ENCODE measurements at places on chromosomes 7 and 10. TPM values are rescaled to one million over a fixed set of nuclear protein-coding genes. Genes with fewer than 3 reads are reported as not detected.
A peak's percentile ranks its signal among the peaks of the same experiment; 100 is the strongest.

DNA sequence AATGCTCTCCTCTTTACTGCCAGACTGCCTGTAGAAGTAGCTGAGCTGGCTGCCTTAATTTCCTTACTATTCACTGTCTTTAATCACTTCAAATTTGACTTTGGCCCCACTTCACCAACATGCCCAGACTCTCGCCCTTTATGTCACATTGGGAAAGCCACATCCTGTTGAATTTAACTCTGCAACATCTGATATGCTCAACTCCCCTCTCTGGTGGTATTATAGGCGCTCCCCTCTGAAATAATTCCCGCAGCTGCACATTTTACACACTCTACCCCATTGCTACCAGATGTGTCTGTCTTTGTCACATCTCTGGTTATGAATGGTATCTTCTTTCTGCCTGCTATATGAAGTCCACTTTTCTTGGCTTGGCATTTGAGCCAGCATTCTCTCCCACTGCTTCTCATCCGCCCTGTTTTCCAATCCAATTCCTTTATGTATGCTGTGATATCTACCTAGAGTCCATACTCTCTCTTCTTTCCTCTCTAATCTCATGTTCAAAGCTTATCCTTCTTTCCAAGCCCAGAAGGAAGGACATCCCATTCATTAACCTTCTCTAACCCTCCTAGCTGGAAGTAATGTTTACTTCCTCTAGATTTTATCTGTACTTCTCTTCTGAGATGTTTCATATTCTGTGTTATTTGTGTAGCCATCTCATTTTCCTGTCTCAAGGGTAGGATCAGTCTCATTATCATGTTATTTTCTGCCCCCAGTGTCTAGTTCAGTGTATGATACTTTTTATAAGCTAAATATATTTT lies 134.5 kb downstream of the ST7 start:
- H3K27ac ChIP-seq, result no peak overlapping the region
- DNase-seq, result no peak
- H3K4me3 ChIP-seq, result no peak overlapping the region
- no peaks in the 10 kb centered on the region for H3K36me3 ChIP-seq
- H3K27me3 ChIP-seq, result no peaks in the 10 kb centered on the region

ZNF503 gene
- 5.9 TPM for total RNA-seq

PRKCQ gene
- 0.16 TPM for total RNA-seq

SOSTDC1 gene
- total RNA-seq, result 0.85 TPM

DNA sequence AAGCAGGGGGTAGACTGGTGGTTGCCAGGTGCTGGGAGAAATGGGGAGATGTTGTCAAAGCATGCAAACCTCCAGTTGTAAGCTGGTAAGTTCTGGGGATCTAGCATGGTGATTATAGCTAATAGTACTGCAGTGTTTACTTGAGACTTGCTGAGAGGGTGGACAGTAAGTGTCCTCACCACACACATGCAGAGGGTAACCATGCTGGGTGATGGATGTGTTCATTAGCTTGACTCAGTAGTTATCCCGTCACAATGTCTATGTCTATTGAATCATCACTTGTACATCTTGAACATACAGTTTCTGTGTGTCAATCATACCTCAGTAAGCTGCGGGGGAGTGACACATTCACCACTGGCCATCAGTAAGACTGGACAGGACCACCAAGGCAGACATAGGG lies 42.1 kb downstream of the GSDME start:
- DNase-seq, result no peak
- no peaks in the 10 kb centered on the region for H3K27me3 ChIP-seq
- no peak overlapping the region for H3K4me3 ChIP-seq
- H3K4me1 ChIP-seq, result peaks cover 6% of the 10 kb centered on the region
- peaks cover under 1% of the 10 kb centered on the region for H3K36me3 ChIP-seq

- H3K4me3 ChIP-seq, result no peak overlapping the region
- no peaks in the 10 kb centered on the region for H3K36me3 ChIP-seq
- DNase-seq, result no peak
Measured at GRCh38 chr7:100627238-100627549, 14.2 kb downstream of the TFR2 start.

CLCN1 gene
- total RNA-seq, result not detected

- H3K27me3 ChIP-seq, result no peaks in the 10 kb centered on the region
- DNase-seq, result no peak
- H3K4me3 ChIP-seq, result no peak overlapping the region
- H3K27ac ChIP-seq, result no peak overlapping the region
Measured at GRCh38 chr7:158655931-158656441, 48.6 kb downstream of the NCAPG2 start.

TMEM213 gene
- total RNA-seq, result not detected

- no peak overlapping the region for H3K4me3 ChIP-seq
- peaks cover 66% of the 10 kb centered on the region for H3K27me3 ChIP-seq
- no peak for DNase-seq
- no peak overlapping the region for H3K27ac ChIP-seq
Measured at GRCh38 chr10:97948822-97949221, 81.6 kb downstream of the CRTAC1 start.

DNA sequence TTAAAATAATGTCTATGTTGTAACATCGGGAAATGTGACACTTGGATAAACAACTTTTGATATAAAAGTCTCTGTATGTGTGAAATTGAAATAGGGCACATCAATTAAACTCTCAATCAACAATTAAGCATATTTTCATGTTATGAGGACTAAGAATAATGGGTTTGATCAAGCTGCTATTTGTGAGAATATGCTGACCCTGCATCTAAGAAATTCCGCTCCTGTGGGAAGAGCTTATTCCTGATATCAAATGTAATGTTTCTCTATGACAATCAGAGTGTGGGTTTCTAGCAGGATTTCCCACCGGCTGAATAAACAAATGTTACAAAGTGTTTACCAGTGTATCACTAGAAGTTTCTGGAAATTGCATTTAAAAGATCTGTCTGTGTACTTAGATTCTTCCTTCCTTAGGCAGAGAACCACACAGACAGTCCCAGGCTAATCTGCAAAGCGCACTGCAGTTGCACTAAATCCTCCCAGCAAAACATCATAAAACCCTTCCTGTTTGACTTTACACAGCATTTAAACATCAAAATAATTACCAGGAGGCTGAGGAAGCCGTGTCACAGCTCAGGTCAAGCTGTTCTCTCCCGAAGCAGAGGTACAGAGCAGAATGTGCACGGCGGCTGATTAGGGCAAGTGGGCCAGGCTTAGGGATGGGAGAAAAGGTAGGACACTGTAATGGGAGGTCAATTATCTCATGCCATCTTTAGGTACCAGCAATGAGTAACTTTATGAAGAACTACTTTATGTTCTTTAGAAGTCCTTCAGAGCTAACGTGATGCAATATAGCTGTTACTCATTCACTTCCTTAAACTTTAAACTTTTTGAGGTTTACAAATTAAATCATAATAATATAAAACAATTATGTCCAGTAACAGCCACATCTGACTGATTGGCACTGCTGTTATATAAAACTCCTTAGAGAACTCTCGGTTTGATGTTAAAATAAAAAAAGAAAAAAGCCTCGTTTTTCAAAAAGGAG lies 109.1 kb upstream of the CTTNBP2 start:
- H3K4me1 ChIP-seq, result no peaks in the 10 kb centered on the region
- H3K36me3 ChIP-seq, result no peaks in the 10 kb centered on the region
- DNase-seq, result no peak
- H3K27me3 ChIP-seq, result no peaks in the 10 kb centered on the region

ZNF679 gene
- not detected for total RNA-seq

DNA sequence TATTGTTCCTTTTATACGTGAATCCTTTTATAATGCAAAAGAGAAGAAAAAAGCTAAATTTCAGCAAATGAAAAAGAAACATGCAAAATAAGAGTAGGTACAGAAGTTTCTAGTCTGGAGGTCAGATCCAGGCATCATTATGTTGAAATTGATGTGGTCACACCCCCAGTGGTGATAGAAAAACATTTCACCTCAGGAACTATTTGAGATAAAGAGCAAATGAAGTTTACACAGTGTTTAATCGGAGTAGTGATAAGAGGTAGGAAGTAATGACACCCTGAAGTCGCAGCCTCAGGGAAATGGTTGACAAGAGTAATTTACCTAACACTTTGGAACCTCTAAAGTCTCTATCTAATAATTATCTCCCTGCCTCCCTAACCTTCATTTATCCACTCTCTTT lies 536.0 kb upstream of the STEAP1 start:
- no peaks in the 10 kb centered on the region for H3K36me3 ChIP-seq
- H3K4me3 ChIP-seq, result no peak overlapping the region
- no peak overlapping the region for H3K27ac ChIP-seq
- no peak for DNase-seq
- H3K27me3 ChIP-seq, result no peaks in the 10 kb centered on the region

DNA sequence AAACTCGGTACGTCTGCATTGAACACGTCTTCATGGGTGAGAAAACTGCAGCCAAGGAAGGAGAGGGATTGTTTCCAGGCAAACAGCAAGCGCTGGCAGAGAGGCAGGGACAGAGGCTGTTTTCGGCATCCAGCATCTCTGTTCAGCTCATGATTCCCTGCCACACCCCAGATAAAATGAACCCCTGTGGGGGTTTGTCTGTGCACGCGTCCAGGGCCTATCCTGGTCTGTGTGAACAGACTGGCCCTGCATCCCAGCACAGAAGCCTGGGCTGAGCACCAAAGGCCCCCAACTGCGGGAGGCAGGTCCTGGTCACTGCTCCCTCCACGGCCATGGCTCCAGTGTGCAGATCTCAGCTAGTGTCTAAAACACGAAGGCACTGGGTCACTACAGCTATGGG lies 83.3 kb upstream of the FAM20C start:
- H3K27me3 ChIP-seq, result peaks cover 37% of the 10 kb centered on the region
- DNase-seq, result peak; percentile 49
- H3K27ac ChIP-seq, result no peak overlapping the region

PKD2L1 gene
- total RNA-seq, result not detected

FOXP2 gene
- 2.1 TPM for total RNA-seq

- no peaks in the 10 kb centered on the region for H3K36me3 ChIP-seq
- no peak overlapping the region for H3K27ac ChIP-seq
- no peak for DNase-seq
- H3K27me3 ChIP-seq, result no peaks in the 10 kb centered on the region
- no peak overlapping the region for H3K4me3 ChIP-seq
Measured at GRCh38 chr7:14505906-14506305, 396.6 kb downstream of the DGKB start.

- peak overlapping the region; percentile 81 for H3K27ac ChIP-seq
- H3K36me3 ChIP-seq, result no peaks in the 10 kb centered on the region
- peaks cover 50% of the 10 kb centered on the region for H3K4me1 ChIP-seq
Measured at GRCh38 chr7:80771523-80771922, 133.1 kb downstream of the CD36 start.

PEX1 gene
- total RNA-seq, result 13.8 TPM

IGFBP1 gene
- not detected for total RNA-seq

GJD4 gene
- total RNA-seq, result not detected

H2BK1 gene
- total RNA-seq, result not detected

CCDC172 gene
- total RNA-seq, result not detected

DNA sequence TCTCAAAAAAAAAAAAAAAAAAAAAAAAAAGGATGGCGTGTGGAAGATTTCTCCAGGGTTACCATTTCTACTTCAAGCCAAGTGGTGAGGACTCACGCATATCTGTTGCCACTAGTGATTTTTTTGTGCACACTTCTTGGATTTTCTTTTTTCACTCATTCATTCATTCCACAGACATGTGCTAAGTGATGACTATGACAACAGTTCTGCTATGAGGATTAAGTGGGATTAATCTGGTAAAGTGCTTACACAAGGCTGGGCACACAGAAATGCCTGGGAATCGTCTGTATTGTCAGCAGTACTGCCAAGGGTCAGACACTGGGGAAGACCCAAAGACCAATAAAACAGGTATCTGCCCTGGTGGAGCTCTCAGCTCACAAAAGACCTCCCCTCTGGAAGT lies 6.3 kb upstream of the OPN1SW start:
- peaks cover 14% of the 10 kb centered on the region for H3K4me1 ChIP-seq
- H3K27ac ChIP-seq, result no peak overlapping the region
- no peak overlapping the region for H3K4me3 ChIP-seq
- no peak for DNase-seq
- H3K27me3 ChIP-seq, result no peaks in the 10 kb centered on the region

DNA sequence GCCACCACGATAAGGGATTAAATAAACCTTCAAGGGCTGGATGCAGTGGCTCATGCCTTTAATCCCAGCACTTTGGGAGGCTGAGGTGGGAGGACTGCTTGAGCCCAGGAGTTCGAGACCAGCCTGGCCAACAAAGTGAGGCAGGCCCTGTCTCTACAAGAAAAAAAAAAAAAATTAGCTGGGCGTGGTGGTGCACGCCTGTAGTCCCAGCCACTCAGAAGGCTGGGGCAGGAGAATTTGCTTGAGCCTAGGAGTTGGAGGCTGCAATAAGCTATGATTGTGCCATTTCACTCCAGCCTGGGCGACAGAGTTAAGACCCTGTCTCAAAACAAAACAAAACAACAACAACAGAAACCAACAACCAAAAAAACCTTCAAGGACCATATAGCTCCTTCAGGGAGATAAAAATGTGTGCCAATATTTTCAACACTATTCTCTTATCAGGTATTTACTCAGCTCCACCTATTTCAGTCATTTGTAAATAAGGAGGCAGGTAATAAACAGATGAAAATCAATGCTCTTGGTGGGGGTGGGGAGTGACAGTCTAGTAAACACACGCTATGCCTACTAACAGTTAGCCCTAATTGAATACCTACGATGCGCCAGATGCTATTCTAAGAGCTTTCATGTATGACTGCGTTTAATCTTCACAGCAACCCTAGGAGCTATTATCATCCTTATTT lies 13.2 kb downstream of the BAIAP2L1 start:
- H3K27me3 ChIP-seq, result no peaks in the 10 kb centered on the region
- no peak overlapping the region for H3K27ac ChIP-seq
- no peaks in the 10 kb centered on the region for H3K36me3 ChIP-seq
- no peaks in the 10 kb centered on the region for H3K4me1 ChIP-seq
- H3K4me3 ChIP-seq, result no peak overlapping the region

SLC18A3 gene
- total RNA-seq, result not detected

GRCh38 chr10:86346799-86347665 lies 19.6 kb downstream of the GRID1 start:
- no peak overlapping the region for H3K27ac ChIP-seq
- no peak overlapping the region for H3K4me3 ChIP-seq
- no peaks in the 10 kb centered on the region for H3K36me3 ChIP-seq
- peaks cover 25% of the 10 kb centered on the region for H3K4me1 ChIP-seq
- H3K27me3 ChIP-seq, result peaks cover 7% of the 10 kb centered on the region
- no peak for DNase-seq

DNA sequence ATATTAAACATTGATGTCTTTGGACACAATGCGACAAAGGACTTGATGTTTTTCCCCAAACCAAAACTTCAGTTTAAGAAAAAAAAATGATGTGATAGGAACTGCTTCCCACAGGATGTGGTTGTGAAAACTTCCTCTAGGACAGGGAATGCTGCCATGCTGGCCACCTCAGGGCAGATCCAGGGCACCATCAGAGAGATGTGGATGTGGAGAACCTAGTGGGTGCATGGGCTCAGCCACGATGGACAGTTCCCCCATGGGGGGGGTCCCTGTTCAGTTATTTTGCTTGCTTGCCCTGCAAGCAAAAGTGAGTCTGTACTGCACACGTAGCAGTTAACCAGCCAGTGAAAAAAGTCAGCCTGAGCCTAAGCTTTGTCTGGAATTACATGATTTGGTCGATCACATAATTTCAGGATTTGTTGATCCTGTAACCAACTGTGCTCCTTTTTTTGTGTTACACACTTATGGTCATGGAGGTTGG lies 36.3 kb downstream of the LAMB4 start:
- no peaks in the 10 kb centered on the region for H3K27me3 ChIP-seq
- H3K36me3 ChIP-seq, result no peaks in the 10 kb centered on the region
- no peak overlapping the region for H3K4me3 ChIP-seq
- H3K27ac ChIP-seq, result peak overlapping the region; percentile 73
- H3K4me1 ChIP-seq, result peaks cover 27% of the 10 kb centered on the region
- DNase-seq, result no peak

KLLN gene
- total RNA-seq, result 0.19 TPM

GRCh38 chr10:99843310-99843709 lies 60.9 kb downstream of the ABCC2 start:
- H3K36me3 ChIP-seq, result no peaks in the 10 kb centered on the region
- H3K4me1 ChIP-seq, result peaks cover 10% of the 10 kb centered on the region
- no peak for DNase-seq
- H3K4me3 ChIP-seq, result no peak overlapping the region

SFRP4 gene
- 2.1 TPM for total RNA-seq

PUS7 gene
- total RNA-seq, result 4.9 TPM

Data from left ventricle myocardium inferior (tissue), 1 donor.